ENCODE measurements at places on chromosomes 16 and 17.

DNA sequence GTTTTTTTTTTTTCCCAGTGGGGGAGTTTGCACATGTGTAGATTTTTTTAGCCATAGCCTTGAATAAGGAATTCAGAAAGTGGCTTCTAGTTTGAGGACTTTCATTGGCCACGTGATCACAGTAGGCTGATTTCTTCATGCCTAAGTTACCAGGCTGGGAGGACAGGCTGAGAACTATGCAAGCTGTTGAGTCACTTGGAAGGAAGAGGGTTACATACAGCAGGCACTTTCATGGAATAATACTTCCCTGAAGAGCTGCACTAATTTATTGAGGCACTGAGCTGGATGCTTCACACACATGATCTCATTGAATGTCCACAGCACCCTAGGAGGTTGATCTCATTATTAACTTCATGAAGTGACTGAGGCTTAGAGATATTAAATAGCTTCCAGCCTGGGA lies 22.8 kb downstream of the PRKCB start:
- no peak for DNase-seq

- DNase-seq, result no peak
These were observed 81.5 kb upstream of the MED9 start for GRCh38 chr17:17395246-17395802.

DNA sequence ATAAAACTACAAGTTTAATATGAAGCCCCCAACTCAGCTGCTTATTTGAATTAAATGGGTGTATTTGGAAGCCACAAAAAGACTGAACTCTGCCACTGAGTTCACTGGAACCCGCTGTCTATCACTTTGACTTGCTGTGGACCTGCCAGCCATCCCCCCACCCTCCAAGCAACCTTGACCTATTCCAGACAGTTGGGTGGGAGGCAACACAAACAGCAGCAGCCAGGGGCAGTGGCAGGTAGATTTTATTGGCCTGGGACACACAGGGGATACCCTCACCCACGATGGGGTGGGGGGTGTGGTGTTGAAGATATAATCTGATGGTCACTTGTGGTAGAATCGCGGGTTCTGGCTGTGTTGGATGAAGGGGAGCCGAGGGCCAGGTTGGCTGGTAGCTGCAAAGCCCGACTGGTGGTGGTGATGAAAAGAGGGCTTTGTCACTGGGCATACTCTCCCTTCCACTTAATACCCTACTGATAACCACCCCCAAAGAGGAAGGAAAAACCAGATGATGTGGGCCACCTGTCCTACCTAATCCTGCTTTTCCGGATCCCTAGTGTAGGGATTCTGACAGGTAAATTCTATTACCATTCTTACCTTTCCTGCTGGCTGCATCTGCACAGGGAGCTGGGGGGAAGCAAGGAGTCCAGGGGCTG lies 2.6 kb downstream of the GPS2 start:
- DNase-seq, result no peak

DNA sequence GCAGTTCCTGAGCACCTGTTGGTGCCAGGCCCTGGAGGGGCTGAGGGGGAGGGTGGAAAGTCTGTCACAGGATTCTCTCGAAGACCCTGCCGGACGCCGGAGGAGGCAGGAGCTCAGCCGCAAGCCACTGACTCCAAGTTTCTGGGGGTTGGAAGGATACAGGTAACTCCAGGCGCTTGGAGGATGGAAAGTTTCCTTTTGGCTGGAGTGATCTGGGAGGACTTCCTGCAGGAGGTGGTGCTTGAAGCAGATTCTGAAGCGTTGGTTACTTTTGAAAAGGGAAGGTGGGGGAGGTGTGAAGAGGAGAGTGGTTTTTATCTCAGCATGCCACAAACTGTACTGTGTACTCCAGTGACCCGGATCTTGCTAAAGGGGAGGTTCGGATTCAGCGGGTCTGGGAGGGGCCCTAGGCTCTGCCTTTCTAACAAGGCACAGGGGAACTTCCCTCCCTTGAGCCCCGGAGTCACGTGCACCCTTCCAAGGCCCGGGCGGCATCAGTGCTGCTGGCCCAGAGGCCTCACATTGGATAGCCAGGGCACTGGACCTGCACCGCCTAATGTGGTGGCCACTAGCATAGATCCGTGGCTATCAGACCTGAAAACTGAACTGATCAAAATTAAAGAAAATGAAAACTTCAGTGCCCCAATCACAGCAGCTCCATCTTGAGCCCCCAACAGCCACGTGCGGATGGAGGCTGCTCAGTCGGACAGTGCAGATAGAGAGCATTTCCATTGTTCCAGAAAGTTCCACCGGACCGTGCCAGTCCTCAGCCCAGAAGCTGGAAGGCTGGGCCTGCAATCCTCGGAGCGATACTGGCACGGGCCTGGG lies 42.2 kb upstream of the GSE1 start:
- no peak for DNase-seq

DNA sequence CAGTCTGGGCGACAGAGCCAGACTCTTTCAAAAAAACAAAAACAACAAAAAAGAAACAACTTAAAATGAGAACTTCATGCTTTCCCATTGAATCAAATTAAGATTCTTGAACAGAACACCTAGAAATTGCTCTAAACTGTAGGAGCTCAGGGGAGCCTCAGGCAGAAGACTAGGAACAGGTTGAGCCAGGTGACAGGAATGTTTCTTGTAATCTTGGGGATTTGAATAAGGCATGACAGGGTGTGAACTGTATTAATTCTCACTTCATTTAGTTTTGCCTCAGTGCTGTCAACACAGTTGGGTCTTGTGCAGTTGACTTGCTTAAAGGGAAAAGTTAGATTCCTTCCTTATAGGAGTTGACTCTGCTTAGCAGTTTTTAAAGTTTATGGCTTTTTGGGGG lies 27.8 kb downstream of the SOCS7 start:
- no peak for DNase-seq

- peak; percentile 70 for DNase-seq
These were observed 45.0 kb upstream of the NACA2 start for GRCh38 chr17:61635913-61636432.

- peak; percentile 9 for DNase-seq
These were observed 12.6 kb downstream of the UBN1 start for GRCh38 chr16:4859900-4860255.

DNA sequence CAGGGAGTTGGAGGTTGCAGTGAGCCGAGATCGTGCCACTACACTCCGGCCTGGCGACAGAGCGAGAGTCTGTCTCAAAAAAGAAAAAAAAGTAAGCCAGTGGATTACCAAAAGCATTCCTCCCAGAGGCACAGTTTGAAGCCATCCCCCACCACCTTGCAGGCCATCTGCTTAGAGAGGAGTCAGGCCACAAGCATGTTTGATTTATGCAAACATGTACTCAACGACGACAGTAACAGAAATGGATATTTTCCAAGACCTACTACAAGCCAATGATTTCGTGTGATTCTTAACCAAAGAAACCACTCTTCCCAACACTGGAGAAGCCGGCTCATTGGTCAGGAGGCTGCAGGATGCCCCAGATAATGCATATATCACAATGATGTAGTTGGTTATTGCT lies 34.8 kb downstream of the MYH13 start:
- peak; percentile 65 for DNase-seq

DNA sequence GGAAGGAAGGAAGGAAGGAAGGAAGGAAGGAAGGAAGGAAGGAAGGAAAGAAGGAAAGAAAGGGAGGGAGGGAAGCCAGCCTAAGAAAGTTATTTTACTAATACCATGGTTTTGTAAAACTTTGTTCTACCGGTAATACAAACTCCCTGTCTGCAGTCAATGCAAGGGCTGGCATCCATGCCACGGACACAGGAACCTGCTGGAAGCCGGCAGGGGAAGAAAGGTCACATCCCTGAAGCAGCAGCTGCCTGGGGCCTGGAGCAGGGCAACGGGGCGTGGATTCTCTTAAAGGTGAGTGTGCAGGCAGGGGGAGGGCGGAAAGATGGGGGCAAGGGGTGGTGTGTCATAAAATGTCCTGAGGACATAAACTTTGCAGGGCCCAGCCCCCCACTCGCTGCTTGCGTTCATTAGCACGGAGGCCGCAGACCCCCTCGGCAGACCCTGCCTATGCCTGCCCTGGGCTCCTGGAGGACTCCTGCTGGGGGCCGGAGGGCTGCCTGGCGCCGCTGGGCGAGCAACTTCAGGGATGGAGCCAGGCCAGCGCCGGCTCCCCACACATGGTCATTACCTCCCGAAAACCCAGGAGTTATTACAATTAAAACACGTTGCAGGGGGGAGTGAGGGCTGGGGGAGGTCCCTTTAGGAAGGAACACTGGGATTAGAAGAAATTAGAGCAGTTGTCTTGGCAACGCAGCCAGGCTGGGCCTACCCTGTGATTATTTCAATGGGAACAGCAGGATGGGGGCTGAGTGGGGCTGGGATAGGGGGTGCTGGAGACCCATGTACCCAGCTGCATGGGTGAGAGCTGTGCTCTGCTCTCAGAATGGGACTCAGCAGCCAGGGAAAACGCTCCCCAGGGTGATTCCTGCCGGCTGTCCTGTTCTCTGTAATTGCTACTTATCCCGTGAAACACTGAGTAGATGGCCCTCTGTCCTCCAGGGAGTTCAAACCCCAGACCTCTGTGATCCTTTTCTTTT lies 257.9 kb downstream of the SOX9 start:
- DNase-seq, result no peak

GRCh38 chr16:14020141-14020540 lies 51.0 kb upstream of the MRTFB start:
- DNase-seq, result no peak

- no peak for DNase-seq
These were observed 262.7 kb upstream of the KCNJ16 start for GRCh38 chr17:69812240-69812837.

GRCh38 chr17:78771758-78772382 lies 10.2 kb downstream of the CYTH1 start:
- DNase-seq, result no peak

DNA sequence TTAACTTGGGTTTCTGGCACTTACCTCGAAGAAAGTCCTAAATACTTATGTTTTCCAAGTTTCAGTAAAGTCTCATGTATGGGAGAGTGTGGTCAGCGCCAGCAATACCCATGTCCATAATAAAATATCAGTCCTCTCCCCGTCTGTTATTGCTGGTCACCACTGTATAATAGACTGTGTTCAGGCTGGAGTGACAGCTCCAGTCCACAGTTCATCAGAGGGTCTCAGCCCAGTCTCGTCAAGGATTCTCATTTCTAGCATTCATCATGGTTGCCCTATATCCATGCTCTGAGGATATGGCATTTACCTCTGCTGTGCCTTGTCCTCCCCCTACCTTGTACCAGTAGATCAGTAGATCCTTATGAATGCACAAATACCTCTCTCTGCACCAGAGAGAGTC lies 384.5 kb downstream of the NPIPA7 start:
- DNase-seq, result no peak

DNA sequence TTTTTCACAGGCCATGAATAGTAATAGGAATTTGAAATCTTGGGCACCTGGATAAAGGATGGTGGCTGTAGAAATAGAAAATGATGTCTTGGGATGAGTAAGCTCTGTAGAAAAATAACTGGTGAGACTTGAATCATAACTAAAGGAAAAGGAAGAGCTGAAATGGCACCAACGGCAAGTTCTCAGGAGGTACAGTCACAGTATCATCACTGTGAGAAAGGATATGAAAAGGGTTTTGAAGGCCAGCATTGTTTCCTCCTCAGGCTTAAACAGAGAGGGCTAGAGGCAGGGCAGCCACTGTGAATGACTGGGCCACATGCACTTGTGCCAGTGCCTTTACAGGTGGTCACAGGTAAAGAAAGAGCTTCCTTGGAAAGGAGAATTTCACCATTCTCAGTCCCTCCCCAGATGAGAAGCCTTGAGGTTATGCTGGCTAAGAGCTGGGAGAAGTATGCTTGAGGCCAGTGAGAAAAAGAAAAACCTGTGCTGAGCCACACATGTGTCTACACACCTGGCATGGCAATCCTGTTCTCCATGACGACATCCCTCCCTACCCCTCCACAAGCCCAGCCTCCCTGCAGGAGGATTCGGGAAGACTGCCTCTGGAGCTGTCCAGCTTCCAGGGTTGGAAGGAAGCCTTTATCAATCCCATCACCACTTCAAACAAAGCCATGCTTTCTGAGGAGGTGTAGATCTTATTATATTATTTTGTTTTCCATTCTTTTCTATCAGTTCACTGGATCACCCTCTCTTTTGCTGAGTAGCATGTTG lies 3.8 kb upstream of the ANKFN1 start:
- no peak for DNase-seq

DNA sequence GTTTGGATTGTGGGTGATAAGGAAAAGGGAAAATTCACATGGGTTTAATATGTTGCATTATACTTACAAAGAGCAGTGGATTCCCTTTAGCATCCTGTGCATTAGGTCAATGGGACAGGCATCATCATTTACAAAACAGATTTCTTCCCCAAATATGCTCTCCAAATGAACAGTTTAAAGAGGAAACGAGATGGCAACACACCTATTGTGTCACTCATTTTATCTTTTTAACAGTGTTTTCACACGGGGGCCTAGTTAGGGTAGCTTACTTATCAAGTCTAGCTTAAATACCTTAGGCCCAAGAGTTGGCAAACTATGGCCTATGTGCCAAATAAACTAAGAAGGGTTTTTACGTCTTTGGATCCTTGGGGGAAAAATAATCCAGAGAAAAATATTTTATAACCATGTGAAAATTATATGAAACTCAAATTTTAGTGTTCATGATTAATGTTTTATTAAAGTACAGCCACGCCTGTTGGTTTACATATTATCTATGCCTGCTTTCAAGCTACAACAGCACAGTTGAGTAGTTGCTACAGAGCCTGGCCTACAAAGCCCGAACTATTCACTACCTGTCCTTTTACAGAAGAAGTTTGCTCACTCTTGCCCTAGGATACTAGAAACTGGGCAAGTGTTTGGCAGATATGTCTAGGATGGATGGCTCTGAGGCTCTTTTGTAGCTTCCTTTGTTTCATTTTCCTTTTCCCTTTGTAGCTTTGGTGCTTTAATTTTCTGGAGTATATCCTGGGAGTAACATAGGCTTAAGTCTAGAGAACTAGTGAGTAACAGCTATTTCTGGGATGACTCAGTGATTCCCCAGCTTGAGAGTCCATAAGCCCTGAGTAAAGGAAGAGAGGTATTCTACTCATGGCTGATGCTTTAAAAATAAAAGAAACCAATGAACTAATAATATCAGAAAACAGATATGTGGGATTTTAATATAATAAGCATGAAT lies 12.4 kb downstream of the NUP93 start:
- DNase-seq, result peak; percentile 89
